DMS53 (cell line): ENCODE measurements at places on chromosomes 2 and 18.

DNA sequence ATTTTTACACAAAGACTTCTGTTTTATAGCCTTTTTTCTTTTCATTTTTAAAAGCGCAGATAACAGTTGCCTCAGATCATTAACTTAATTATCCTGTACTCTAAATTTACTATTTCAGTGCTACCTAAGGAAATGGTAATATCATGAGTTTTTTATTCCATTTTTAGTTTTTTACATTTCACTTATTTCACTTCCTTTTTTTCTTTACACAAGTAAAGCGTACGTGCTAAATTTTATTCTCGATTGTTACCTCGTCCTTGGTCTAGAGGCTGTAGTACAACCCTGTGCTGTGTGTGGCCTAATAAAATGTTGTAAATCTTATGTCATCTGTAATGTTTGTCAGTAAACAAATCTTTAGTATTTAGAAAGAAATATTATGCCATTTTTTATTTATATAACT lies 49.2 kb downstream of the CRIM1 start:
- DNase-seq = no peak

GRCh38 chr2:224793946-224794345 lies 77.8 kb upstream of the CCDC195 start:
- DNase-seq = no peak

DNA sequence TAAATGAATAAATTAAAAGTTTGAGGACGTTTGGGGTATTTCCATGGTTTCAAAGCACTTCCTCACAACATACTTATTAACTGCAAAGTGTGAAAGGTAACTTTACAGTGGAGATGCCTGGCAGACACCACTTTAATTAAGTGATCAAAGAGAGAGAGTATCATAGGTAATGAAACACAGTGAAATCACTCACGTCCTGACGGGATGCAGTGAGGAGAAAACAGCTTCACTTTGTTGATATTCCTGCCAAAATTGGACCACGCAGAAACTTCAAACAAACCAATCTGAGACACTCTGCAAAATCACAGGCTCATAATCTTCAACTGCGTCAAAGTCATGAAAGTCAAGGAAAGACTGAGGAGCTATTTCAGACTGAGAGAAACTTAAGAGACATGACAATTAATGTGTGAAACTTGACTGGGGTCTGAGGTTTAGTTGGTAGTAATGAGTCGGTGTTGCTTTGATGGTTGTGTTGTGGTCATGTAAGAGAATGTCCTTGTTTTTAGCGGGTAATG lies 66.0 kb upstream of the ITGB6 start:
- DNase-seq = no peak

- peak; percentile 94 for DNase-seq
Measured at GRCh38 chr2:189580658-189581353, at the start of gene SLC40A1. Gene SLC40A1, minus strand, starts transcription at chr2:189580786. Its CDS starts 326 bp downstream, at chr2:189580460.

DNA sequence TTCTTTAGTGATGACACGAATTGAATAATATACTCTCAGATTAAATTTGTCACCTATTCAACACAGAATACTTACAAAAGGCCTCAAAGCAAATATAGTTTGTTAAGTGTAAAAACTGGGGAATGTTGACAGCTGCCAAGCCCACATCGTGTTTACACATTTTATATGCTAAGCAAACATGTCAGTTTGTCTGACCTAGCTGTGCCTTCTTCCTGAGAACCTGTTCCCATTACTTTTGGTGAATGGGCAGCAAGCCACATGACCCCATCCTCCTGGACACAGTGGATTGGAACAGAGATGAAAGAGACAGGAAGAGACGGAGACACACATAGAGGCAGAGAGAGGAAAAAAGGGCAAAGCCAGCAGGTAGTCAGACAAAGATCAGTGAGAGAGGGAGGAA lies 22.9 kb upstream of the CUL3 start:
- DNase-seq = peak; percentile 65

DNA sequence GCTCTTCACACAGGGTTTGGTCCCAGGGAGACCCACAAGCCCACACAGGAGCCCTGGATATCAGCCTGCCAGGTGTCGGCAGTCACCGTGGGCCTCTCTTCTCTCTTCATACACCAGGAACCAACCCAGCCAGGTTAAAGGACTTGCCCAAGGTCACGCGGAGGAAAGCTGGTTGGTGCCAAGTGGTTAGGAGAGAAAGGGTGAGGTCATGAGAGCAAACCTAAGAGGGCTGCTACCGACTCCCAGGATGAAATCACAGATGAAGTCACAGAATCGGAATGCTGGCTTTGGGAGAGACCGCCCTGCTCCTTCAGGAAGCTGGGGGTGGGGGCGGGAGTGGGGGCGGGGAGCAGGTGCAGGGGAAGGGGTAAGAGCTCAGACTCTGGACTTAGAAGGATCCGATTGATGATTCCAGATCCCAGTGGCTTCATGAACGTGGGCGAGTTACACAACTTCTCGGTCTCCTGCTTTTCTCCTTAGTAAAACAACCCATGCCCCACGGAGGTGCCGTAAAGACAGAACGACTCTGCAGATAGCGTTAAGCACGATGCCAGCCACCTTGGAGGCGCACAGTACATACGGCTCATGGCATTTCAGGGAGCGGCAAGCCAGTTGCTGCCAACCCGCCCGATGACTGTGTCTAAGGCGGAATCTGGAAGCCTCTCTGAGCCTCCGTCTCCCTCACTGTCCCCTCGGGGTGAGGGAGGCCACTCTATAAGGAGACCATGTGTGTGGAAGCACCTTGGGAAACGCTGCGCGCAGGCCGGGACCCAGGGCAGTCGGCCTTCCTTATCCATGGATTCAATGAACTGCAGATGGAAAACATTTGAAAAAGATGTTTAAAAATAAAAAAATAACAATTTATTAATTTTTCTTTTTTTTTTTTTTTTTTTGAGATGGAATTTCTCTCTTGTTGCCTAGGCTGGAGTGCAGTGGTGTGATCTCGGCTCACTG lies 23.0 kb upstream of the TAF1B start:
- DNase-seq = no peak

DNA sequence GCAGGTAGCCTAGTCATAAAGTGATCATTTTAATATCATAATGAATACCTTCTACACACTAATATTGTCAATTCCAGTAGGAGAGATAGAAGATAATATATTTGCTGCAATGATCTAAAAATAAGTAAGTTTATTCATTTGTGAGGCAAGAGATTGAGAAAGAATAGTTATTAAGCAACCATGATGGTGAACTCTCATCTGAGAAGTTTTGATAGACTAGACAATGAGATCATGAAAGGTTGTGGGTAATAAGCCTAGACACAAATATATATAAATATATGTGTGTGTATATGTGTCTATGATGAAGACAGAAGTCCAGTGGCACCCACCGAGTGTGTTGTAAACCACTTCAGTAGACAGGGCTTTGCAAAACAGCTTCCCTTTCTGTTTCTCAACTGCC lies 181.0 kb upstream of the CHST9 start:
- DNase-seq = no peak

DNA sequence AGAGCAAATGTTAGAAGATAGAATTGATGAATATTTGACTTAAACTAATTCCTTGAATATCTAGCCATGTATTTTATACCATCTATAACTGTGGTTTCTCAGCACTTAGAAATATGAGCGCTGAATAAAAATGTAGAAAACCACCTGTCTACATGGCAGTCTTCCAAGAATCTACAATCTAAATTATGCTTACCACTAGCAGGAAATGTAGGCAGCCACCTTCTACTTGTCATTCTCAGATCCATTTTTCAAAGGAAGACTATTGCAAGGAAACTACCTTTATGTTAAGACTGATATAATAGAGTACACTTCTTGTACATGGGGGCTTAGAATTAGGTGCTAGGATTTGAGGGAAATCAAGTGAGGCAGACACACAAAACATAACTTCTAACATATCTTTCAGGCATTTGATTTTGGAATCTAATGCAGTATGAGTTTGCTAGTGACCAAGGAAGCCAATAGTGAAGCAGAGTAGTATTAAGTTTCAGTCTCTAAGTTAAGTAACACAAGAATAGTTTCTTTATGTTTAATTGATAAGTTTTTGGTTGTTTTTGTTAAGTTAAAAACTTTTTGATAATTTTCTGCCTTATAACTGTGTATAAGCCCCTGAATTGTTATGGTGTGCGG lies 175.9 kb upstream of the ITGA4 start:
- no peak for DNase-seq

- no peak for DNase-seq
Measured at GRCh38 chr2:20299113-20299512, 51.5 kb downstream of the PUM2 start.

DNA sequence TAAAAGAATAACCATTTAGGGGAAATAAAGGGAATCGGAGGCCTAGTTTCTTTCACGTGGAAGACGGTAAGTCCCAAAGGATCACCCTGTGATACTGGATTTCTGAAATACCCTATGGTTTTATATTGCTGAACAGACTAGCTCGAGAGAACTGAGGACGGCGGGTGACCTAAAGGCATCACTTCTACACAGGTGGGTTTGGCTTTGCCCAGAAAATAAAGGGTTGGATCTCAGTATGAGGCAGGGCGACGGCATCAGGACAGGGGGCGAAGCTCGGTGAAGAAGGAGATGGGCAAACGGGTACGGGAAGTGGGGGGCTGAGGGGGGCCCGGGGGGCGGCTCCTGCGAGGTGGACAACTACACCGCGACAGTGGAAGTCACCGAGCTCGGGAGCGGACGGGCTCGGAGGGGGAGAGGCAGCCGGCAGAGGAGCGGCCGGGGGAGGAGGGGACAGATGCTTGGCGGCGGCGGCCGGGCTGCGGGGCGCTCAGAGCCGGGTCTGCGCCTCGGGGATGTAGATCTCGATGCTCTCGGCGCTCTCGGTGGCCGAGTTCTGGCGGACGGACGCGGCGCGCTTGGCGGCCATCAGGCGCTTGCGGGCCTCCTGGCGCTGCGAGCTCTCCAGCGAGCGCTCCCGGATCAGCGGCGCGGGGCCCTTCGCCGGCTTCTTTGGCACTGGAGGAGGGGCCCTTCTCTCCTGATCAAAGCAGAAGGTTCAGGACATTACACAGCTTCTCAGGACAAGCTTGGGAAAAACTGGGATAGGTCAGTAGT lies 48.9 kb downstream of the TGIF1 start:
- peak; percentile 78 for DNase-seq

DNA sequence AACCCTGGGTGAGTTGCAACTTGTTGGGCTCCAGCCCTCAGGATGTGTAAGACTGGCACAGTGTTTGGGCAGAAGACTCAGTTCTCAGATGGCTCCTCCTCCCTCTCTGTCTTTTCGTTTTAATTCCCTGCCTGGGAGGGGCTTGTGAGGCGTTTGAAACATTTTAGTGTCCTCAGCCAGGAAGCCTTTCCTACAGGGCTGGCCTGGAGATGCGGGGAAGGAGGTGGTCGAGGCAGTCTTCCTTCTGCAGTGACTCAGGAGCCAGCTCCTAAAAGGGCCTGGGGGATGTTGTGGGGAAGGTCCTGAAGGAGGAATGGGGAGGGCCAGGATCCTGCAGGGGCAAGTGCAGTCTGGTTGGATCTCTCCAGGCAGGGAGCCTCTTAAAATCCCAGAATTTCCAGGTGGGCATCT lies 22.1 kb upstream of the IGFBP5 start:
- no peak for DNase-seq

DNA sequence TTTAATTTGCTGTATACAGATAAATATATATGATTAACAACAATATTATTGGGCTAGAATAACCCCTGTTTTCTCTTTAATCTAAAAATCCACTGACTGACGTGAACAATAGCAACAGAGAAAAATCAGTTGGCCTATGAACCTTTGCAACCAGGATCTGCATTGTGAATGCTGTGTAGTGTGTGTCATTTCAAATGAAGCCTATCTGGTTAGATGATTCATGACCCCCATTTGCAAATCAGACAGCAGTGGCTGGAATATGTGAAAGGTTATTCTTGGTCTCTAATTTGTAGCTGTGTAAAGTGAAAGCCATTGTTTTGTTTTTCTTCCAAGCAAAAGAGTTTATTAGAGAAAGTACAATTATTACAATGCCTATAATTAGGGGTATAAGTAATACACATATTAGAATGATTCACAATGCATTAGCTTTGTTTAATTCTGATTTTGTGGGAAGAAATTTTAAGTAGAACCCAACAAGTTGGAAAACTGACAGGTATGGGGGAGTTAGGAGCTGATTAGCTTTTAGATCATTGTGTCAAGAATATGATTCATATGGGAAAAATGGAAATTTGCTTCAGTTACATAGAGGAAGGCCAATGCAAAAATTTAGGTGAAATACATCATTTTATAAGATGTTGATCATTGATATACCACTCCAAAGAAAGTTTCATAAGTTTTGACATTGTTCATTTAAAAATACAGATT lies 1362.2 kb upstream of the TMEFF2 start:
- DNase-seq = no peak

GRCh38 chr2:200733713-200734198 lies 78.0 kb upstream of the BZW1 start:
- peak; percentile 17 for DNase-seq

GRCh38 chr2:38013158-38013752 lies 62.7 kb downstream of the CYP1B1 start:
- DNase-seq = no peak

GRCh38 chr18:53241161-53241560 lies 901.2 kb downstream of the DCC start:
- DNase-seq = no peak

GRCh38 chr18:27057519-27058234 lies 127.4 kb downstream of the CHST9 start:
- peak; percentile 59 for DNase-seq

GRCh38 chr2:178628605-178629004 lies 148.3 kb downstream of the PLEKHA3 start:
- DNase-seq = no peak

- DNase-seq = no peak
Measured at GRCh38 chr18:23929362-23929930, 85.1 kb upstream of the TTC39C start.

GRCh38 chr2:6926071-6926732 lies 9.0 kb downstream of the RNF144A start:
- no peak for DNase-seq

- no peak for DNase-seq
Measured at GRCh38 chr2:160005908-160006307, 56.5 kb downstream of the PLA2R1 start.

DNA sequence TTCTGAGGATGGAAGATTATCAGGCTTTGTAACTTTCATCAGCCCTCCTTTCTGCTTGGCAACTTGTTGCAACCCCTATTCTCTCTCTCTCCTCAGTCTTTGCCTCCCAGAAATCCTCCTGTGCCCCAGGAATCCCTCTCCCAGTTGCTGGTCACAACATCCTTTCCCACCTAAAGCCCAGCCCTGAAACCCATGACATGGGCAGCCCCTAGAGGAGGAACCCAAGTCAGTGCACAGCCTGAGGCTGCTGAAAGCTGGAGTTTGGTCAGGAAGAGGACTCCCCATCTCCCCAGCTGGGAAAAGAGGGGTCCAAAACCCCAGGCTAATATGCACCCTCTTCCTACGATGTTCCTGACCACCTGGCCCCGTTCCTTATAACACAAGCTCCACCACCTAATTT lies 29.5 kb downstream of the PKDCC start:
- no peak for DNase-seq
